ENCODE measurements at places on chromosomes 6 and 20. TPM values are rescaled to one million over a fixed set of nuclear protein-coding genes. Genes with fewer than 3 reads are reported as not detected.

HCK gene
- 4.9 TPM for total RNA-seq

- no peak for DNase-seq
Measured at GRCh38 chr6:42740725-42741124, 5.2 kb downstream of the TBCC start.

- DNase-seq = no peak
Measured at GRCh38 chr6:78700991-78701390, 166.4 kb upstream of the IRAK1BP1 start.

GRCh38 chr20:57838670-57839151 lies 128.9 kb upstream of the PMEPA1 start:
- peak; percentile 49 for DNase-seq

- peak; percentile 91 for DNase-seq
Measured at GRCh38 chr6:30686009-30686907, at the start of gene PPP1R18. PPP1R18 (minus strand) TSS chr6:30686645; CDS start chr6:30686018, 627 bp downstream.

GRCh38 chr6:84052883-84053241 lies 19.3 kb downstream of the MRAP2 start:
- DNase-seq = no peak

ELOVL4 gene
- total RNA-seq = 2.7 TPM

GRCh38 chr6:113564371-113565171 lies 292.6 kb upstream of the MARCKS start:
- peak; percentile 96 for DNase-seq

DNA sequence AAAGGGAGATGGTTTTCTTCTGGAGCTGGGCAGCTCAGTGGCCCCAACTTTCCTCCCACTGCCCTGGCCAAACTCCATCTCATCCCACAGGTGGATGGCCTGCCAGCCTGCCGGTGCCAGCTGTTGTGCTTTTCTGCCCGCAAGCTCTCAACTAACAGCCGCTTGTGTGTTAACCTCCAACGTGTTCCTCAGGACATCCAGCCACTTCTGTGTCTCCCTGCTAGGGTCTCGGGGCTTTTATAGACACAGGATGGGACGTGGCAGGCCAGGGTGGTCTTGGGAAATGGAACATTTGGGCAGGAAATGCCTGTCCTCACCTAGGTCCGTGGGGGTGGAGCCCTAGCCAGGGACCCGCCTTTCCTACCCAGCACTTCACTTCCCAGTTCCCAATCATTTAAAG lies 171.1 kb upstream of the RGS17 start:
- no peak for DNase-seq

RIMS4 gene
- total RNA-seq = 5.7 TPM

DNA sequence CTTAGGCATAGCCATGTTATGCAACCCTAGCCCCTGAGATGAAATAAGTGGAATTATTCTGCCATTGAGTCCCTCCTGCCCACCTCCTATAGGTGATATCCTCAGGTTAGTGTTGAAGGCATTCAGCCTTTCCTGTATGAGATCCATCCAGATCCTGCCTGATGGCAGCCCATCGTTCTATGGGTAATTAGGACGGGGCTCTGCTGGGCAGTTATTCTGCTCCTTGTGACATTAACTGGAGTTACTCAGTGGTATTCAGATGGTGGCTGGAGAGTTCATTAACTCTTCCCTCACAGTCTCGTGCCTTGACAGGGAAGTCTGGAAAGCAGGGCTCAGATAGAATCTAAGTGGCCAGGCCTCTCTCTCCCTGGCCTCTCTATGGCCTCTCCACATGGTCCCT lies 9.3 kb upstream of the GMDS start:
- DNase-seq = no peak

- DNase-seq = no peak
Measured at GRCh38 chr20:62408055-62408454, 970 bp upstream of the CABLES2 start.

MOCS1 gene
- total RNA-seq = 5.8 TPM

- DNase-seq = peak; percentile 44
Measured at GRCh38 chr6:11194356-11195218, 37.9 kb downstream of the NEDD9 start.

- DNase-seq = no peak
Measured at GRCh38 chr6:158047563-158048323, 66.1 kb downstream of the SYNJ2 start.

GRCh38 chr6:169379495-169380070 lies 125.9 kb upstream of the THBS2 start:
- peak; percentile 45 for DNase-seq

TRIM10 gene
- total RNA-seq = 0.18 TPM

SEL1L2 gene
- not detected for total RNA-seq

DNA sequence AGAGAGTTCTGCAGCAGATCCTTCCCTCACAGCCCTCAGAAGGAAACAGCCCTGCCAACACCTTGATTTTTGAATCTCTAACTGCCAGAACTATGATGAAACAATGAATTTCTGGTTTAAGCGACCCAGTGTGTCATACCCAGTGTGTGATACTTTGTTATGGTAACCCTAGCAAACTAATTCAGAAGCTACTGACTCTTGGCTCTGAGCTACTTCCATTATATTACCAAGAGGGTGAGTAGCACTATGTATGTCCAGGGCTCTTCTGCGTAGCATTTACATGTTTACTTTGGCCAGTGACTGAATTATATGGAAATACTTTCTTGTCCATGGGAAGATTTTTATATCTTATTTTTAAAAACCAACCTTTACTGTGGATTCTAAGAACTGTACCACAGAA lies 16.7 kb downstream of the ANKRD66 start:
- DNase-seq = no peak

GRCh38 chr6:118656847-118657451 lies 5.6 kb upstream of the CEP85L start:
- DNase-seq = no peak

GRCh38 chr6:169990095-169991030 lies 238.9 kb downstream of the ERMARD start:
- DNase-seq = peak; percentile 68

- DNase-seq = no peak
Measured at GRCh38 chr6:30776390-30777154, 32.2 kb upstream of the IER3 start.

- no peak for DNase-seq
Measured at GRCh38 chr6:106913676-106914280, 60.8 kb downstream of the CD24 start.

DNA sequence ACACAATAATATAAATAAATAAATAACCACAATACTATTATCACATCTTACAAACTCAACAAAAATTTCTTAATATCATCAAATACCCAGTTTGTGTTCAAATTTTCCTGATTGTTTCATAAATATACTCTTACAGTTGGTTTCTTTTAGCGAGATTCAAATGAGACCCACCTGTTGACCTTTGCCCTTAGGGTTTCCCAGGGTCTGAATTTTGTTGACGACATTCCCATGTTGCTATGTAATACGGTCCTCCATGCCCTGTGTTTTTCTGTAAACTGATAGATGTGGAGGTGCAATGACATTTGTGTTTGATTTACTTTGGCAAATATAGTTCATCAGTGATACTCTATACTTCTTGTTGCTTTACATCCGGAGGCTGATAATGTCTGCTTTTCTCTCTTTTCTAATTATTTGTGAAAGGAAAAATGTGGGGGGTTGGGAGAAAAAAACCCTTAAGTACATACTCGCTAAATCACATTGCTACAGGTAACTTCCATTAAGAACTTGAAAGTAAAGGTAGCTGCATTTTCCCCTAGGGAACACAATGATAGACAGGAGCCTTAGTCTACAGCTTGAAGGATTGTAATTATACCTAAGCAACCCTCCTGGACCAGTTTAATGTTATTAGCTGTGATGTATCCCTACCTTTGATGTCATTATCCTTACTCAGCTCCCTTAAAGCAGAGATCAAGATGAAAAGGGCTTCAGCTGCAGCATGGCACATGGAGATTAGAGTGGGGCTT lies 6.6 kb downstream of the MOG start:
- DNase-seq = no peak

DNA sequence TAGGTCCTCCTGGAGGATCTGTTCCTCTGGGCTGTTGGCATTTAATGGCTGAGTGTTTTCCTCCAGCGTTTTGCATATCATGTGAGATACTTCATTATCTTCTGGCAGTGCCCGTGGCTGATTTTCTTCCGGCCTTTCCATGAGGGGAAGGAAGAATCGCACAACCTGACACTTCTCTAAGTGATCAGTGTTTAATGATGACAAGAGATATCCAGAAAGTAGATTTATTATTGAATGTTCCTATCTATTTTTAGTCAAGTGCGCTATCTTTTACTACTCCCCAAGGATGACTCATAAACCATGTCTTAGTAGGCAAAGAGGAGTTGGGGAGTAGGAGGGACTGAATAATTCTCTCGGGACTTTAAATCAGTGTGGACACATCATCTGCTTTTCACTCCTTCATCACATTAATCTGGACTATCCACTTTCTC lies 149.7 kb downstream of the PLCB4 start:
- DNase-seq = no peak

GRCh38 chr6:5159162-5159561 lies 74.0 kb downstream of the PPP1R3G start:
- no peak for DNase-seq

GRCh38 chr20:59574308-59574707 lies 30.0 kb upstream of the PHACTR3 start:
- no peak for DNase-seq

- peak; percentile 58 for DNase-seq
Measured at GRCh38 chr20:7770578-7770977, 169.7 kb downstream of the HAO1 start.

DNA sequence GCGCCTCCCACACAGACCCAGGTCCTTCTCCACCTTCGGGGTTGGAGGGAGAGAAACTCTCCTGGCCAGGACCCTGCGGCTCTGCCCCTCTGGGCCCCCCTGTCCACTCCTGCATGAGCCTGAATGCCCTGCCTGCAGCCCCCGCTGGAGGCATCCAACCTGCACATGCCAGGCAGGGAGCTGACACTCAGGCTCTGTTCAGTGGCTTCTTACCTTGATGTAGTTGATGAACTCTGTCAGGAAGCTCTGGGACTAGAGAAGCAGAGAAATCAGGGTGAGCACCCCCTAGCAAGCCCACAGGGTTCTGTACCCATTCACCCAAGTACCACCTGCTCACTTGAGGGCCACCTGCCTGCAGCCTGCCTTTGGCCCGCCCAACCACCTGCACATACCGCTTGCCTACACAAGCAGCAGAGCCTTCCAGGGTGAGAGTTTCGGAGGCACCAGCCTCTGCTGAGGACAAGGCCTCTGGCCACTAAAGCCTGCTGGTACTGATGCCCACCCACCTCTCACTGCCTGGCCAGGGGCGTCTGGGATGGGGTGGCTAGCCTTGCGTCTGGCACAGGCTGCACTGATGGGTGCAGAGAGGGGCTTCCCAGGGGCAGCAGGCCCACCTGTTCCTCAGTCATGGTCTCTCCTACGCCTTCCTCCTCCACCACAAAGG lies 9.7 kb downstream of the DDRGK1 start:
- DNase-seq = no peak

GRCh38 chr6:149138089-149138488 lies 179.4 kb upstream of the TAB2 start:
- peak; percentile 36 for DNase-seq

DNA sequence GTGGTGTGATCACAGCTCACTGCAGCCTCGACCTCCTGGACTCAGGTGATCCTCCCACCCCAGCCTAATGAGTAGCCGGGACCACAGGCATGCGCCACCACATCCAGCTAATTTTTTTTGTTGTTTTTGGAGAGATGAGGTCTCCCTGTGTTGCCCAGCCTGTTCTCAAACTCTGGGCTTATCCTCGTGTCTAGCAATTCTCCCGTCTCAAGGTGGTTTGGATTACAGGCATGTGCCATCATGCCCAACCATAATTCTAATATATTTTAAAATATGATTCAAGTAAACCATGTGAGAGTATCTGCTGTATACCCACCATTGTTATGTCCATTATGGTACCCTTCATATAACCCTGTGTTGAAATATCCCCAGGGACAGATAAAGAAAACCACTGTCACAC lies 60.3 kb upstream of the C20orf144 start:
- no peak for DNase-seq

GRCh38 chr20:29741594-29741893 lies 1515.9 kb upstream of the DEFB115 start:
- no peak for DNase-seq

GRCh38 chr6:147285087-147285855 lies 81.1 kb downstream of the STXBP5 start:
- DNase-seq = peak; percentile 54

DNA sequence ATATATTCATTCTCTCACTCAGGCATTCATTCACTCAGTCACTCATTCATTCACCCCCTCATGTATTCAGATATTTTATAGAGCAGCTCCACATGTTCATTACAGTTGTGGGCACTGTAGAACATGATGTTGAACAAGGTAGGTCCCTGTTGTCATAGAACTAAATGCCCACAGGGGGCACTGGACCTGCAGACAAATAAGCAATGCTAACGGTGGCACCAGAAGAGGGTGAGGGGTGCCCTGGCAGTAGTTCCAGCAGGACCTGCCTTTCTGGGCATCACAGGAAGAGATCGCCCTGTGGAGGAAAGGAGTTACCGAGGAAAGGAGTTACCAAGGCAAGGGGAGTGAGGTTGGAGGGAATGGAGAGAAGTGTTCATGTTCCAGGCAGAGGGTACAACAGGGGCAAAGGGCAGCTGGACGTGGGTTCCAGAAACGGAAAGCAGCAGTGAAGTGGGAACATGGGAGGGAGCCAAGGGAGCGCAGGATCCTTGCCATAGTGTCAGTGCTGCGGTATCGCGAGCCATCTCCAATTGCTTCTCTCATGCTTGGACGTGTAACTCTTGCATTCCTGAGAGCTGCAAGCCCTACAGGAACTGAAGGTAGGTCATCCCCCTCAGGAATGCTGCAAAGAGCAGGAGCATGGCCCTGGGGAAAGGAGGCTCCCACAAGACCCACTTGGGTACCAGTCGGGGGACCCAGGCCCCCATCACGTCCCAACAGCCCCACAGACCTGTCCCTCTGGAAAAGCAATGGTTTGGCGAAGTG lies 128.2 kb downstream of the EDN3 start:
- DNase-seq = no peak

DNA sequence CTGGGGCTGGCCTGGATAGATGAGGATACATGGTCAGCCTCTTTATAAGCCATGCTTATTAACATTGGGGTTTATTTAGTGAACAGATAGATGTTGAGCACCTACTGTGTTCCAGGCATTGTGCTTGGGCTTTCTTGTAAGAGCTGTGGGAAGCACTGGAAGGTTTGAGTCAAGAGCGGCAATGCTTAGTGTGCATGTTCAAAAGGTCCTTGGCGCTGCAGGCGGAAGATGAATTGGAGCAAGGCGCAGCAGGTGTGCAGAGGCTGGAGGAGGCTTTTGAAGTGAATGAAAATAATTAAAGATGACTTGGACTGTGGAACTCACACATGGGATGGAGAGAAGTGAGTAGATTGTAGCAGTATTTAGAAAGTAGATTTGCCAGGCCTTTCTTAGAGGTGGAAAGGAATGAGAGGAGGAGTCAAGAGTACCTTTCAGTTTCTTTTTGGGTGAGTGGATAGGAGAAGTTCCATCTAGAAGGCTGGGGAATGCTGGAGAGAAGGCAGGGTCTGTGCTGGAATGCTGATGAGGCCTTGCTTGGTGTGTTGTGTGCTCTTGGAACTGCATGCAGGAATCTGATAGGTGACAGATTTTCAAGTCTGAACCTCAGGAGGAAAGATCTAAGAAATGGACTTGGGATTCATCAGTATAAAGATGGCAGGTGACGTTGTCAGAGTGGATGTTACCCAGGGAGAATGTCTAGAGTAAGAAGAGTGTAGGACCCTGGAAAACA lies 26.4 kb downstream of the SNX9 start:
- DNase-seq = no peak

GRCh38 chr6:20542927-20543602 lies 8.8 kb downstream of the CDKAL1 start:
- no peak for DNase-seq

SLC4A11 gene
- 0.35 TPM for total RNA-seq

GRCh38 chr6:35363293-35363750 lies 21.0 kb downstream of the PPARD start:
- peak; percentile 79 for DNase-seq
